ENCODE measurements at places on chromosomes 3 and 15.

- DNase-seq = no peak
These were observed 58.0 kb downstream of the UMPS start for GRCh38 chr3:124788254-124788745.

DNA sequence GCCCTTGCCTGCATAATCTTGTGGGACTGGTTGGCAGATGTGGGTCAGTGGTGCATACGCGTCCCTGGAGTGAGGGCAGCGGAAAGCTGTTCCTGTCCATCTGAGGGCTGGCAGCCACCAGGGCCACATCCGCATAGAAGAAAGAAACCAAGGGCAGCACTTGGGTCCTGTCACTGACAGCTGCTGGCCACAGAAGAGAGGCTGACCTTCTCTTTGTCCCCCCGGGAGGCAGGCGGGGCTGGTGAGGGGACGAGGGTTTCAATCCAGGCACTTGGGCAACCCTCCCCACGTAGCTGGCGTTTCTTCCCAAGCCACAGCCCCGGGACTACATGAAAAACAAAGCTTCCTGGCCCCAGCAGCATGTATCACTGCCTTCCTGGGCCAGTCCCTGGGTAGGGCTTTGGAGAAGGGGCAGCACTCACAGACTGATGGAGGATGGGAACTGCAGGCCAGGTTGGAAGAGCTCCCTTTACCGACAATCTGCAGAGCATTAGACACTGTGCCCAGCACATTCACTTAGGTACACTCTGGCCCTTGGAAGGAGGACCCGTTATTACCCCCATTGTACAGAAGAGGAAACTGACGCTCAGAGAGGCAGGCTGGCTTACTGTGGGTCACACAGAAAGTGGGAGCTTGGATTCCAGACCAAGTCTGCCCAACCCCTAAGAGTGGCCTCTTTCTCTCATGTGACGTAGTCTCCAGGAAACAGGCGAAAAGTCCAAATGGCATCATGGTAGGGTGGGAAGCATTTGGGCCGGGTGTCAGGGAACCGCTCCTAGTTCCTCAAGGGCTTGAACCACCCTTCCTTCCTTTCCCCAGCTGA lies 78.8 kb upstream of the SLC6A6 start:
- no peak for DNase-seq

DNA sequence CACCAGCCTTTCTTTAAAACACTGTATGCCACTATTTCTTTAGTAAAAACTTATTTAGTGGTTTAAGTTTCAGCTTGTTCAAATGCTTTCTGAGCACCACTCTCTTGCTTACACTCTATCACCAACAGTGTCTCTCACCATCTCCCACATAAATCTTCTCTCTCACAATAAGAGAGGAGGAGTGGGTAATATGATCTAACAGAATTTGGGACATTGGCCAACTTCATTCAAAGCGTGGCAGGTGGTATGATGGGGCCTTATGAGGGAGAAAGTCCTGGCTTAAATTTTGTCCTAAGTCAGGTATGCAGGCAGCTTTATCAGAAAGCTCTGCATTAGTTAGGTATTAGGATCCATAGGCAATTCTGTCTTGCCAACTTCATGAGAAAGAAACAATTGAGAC lies 1132.5 kb downstream of the TUSC7 start:
- DNase-seq = no peak

GRCh38 chr3:66789580-66790237 lies 208.4 kb upstream of the KBTBD8 start:
- DNase-seq = no peak

DNA sequence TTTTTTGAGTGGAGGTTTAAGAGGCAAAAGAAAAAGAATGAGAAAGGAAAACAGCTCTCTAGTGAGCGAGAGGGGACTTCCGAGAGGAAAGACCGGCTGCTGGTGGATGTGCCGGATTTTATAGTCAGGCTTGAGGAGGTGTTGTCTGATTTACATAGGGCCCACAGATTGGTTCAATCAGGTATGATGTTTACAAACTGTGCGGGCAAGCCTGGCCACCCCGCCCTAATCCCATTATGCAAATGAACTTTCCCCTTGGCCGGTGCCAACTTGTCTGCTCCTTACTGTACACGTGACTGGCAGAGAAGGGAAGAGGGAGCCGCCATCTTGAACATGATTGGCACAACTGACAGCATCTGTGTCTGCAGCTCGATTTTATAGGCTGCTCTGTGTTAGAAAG lies 44.7 kb downstream of the FAM43A start:
- DNase-seq = peak; percentile 67

DNA sequence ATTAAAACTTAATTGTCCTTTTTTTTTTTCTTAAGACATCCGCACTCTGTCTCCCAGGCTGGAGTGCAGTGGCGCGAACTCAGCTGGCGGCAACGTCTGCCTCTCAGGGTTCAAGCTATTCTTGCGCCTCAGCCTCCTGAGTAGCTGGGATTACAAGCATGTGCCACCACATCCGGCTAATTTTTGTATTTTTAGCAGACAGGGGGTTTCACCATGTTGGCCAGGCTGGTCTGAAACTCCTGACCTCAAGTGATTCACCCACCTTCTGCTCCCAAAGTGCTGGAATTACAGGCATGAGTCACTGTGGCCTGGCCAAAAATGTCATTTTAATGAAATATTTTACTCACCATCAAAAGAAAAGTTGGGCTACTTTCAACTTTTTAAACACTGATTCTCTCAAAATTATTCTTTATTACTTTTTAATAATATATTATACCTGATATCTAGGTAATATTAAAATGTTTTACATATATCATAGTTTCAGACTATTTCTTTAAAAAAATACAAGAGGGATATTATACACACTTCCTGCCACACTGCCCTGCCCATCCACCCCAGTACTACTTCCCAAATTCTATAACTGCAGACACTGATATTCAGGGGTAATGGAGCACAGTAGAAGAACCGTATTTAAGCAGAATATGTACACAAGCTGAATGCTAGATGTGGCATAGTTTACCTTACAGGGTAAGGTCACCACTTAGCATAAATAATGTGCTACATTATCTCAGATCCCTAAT lies 723.9 kb upstream of the ZNF385D start:
- no peak for DNase-seq

DNA sequence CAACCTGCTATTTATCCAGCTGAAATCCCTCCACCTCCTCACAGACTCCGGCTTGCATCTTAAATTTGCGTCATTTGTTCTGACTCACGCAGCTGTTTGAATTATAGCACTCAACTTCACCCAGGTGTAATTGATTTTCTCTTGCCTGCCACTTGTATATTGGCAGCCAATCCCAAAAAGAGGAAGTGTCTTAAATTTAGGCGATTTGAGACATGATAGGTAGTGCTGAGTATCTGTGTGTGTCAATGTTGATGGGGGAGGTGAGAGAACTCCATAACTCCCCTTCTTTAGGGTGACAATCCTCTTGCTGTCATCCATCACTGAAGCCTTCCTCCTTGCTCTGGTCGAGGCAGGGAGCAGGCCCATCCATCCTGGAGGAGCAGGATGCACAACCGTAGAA lies 77.2 kb upstream of the TPRG1 start:
- no peak for DNase-seq

DNA sequence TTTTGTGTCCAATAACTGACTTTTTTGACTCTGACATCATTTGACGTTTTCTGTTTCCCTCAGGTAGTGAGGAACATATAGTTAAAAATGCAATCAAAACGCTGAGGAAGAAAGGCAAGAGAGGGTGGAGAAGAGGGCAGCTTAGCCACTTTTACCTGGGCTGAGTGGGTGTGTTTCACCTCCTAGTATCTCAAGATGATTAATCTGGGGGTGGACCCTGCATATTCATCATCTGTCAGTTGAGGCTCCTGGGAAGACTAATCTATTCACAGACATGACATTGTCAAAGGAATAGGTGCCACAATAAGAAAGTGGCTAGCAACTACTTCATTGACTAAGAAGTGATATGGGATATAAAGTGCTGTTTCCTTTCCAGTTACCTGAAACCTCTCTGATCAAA lies 331.5 kb upstream of the RARB start:
- DNase-seq = no peak

GRCh38 chr3:175651716-175652115 lies 792.6 kb downstream of the NAALADL2 start:
- DNase-seq = no peak

GRCh38 chr3:57826952-57827723 lies 71.0 kb downstream of the SLMAP start:
- DNase-seq = no peak

DNA sequence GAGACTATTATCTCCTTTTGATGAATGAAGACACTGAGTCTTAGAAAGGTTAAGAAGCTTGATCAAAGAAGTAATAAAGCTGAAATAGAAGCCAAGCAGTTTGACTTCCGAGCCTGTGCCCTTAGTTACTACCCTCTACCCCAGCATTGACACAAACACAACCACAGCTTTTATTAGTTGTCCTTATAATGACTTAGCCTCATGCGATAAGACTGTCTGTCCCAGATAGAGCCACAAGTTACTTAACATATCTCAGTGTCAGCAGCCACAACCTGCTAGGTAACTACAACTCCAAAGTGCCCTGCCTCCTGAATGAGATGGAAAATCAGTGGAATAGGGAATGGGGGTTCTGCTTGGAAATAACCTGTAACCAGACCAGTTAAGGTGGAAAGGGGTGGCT lies 781.6 kb upstream of the CFAP20DC start:
- DNase-seq = no peak

GRCh38 chr3:115689928-115690327 lies 66.6 kb downstream of the GAP43 start:
- no peak for DNase-seq

GRCh38 chr15:70100474-70101341 lies 3.0 kb upstream of the TLE3 start:
- no peak for DNase-seq

- DNase-seq = no peak
These were observed 70.4 kb upstream of the BLM start for GRCh38 chr15:90646662-90647305.

DNA sequence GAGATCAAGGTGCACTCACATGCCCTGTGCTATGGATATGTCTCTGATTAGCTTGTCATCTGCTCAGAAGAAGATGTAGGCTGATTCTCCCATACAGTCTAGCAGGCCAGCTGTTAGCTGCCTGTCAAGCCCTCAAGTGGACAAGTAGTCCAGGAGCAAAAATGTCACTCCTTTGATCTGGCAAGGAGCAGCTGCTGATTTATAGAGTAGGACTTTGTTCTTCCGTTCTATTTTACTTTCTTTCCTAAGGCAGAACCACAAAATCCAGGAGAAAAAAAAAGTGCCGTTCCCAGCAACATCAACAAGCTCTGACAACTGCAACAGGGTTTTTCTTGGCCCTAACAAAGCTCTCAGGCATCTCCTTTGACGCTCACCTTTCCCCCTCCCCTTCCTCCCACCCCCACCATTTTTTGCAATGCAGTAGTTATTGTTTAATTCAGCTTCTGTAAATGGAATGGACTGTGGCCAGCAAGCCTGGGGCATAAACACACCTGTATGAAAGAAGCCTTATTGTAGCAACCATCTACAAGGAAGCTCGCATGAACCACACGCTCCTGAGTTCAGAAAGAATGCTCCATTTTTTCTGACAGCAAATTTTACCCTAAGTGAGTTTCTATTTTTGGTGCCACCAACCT lies 196.3 kb downstream of the MEIS2 start:
- no peak for DNase-seq

GRCh38 chr3:73516631-73517030 lies 108.1 kb downstream of the PDZRN3 start:
- DNase-seq = no peak

DNA sequence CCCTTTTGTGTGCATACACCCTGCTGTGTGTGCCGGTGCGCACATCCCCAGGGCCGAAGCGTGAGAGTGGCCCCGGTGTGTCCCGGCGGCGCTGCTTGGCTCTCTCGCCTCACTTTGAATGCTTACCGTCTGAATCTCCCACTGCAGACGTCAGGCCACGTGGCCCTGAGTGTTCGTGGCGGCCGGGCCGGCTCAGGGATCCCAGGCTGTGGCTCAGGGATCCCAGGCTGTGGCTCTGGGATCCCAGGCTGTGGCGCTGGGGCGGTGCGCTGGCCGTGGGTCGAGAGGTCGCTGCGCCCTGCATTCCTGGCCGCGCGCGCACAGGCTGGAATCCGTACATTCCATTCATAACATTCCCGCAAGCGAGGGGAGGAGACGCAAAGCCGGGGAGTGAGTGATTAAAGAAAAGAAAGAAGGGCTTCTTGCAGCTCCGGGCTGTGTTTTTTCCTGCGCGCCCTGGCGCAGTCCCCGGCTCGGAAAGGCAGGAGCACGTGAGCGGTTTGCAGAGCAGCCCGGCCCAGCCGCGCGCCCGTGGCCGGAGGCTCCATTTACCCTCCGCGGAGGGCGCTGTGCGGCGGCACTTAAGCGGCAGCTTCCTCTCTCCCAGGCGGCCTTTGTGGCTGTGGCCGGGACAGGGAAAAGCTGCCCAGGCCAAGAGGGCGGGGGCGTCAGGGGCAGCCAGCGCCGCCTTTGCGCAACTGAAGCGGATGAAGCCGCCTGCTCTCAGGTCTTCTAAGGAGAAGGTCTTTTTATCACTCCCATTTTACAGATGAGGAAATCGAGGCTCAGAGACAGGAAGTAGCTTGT lies 87.0 kb upstream of the ALDH1L1 start:
- no peak for DNase-seq

GRCh38 chr3:108250626-108251025 lies 28.4 kb upstream of the IFT57 start:
- DNase-seq = no peak

- no peak for DNase-seq
These were observed 859.4 kb upstream of the NR2F2 start for GRCh38 chr15:95470997-95471689.

DNA sequence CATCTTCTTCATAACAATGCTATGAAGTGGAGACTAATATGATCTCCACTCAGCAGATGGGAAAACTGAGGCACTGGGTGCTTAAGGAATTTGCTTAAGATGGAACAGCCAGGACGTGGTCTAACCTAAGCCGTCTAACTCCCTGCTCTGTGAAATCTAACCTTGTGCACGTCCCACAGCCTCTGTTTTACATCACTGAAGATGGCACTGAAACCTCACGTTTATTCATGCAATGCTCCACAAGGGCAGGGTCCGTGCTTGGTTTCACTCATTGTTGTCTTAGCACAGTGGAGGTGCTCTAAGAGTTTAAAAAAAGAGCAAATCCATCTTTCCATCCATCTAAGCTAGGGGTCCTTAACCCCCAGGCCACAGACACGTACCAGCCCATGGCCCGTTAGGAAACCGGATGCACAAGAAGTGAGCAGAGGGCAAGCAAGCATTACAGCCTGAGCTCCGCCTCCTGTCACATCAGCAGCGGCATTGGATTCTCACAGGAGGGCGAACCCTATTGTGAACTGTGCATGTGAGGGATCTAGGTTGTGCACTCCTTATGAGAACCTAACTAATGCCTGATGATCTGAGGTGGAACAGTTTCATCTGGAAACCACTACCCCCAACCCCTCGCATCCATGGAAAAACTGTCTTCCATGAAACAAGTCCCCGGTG lies 118.0 kb downstream of the FOXP1 start:
- DNase-seq = no peak

GRCh38 chr3:133377396-133377795 lies 22.5 kb upstream of the BFSP2 start:
- DNase-seq = peak; percentile 57

DNA sequence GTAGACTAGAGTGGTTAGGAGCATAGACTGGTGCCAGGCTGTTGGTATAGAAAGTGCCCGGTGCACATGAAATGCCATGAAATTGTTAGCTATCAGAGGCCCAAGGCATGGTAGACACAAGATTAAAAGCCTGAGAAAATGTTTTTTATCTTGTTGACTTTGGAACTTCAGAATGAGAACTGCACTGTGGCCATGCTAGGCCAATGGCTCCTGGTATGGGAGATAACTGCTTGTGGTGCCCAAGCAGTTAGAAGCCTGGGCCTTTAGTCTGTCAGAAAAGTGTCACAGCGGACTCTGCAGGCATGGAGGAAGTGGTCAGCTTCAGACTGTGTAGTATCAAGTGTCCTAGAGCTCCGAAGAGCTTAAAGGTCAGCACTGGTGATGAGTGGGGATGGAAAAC lies 11.9 kb downstream of the FYCO1 start:
- DNase-seq = no peak
